ENCODE measurements at places on chromosomes 2 and 18.

DNA sequence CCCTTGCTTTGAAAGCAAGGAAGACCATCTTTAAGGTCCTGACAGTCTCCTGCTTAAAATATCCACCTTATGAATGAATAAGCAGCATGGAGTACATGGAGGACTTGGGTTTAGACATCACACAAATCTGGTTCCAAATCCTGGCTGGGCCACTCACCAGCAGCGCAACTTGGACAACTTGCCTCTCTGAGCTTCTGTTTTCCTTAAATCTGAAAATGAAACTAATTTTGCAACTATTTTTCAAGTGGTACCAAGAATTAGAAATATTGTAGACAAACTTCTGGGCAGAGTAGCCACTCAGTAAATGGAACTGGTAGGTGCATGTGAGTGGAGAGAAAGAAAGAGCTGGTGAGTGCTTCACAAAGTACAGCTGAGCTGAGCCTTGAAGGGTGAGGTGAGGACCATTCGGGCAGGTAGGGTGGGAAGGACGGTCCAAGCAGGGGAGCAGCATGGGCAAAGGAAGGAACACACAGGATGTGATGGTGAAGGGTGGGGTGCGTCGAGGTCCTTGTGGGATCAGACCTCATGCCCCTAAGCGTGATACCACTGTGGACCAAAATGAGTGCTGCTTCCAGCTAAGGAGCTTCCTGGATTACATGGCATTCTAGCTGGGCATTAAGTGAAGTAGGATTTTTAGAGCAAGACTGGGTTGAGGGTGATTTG is 14.4 kb upstream of the TET3 start:
- no peak for DNase-seq

DNA sequence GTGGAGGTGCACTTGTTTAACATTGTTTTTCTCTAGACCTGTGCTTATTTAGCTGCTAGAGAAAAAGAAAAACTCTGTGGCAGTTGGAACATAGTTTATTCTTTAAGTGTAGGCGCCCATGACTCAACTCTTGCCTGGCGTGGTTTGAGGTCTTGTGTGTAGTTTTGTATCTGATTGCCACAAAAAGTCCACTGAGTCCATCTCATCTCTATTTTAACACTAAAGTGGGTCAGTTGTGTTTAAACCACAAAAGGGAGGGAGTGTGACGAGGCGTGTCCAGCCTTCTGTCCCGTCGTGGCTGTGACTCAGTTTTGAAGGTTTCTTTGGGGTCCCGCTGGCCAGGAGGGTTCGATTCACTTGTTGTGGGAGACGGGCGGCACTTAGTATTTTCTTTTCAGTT is 15.3 kb upstream of the UGT1A9 start:
- no peak for DNase-seq

DNA sequence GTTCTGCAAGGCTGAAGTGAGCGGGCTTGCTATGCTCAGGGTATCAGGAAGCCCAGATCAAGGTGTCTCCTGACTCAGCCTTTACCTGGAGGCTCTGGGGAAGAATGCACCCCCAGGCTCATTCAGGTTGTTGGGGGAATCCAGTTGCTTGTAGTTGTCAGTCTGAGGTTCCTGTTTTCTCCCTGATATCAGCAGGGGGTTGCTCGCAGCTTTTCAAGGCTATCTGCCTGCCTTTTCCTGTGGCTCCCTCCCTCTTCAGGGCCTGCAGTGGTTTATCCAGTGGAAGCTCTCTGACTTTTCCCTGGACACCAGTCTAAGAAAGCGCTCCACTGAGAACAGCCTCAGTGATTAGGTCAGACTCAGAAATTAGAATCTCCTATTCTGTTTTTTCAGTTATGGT is 116.6 kb downstream of the PTPRM start:
- no peak for DNase-seq

- DNase-seq, result no peak
Measured at GRCh38 chr2:170818752-170819470, 2.2 kb downstream of the GAD1 start.

Measured in activated CD4-positive, CD25-positive, alpha-beta regulatory T cell treated with anti-CD3 and anti-CD28 coated beads, Interleukin-2, amount 50 U/mL, for 16 hours (primary cell).